Smooth muscle cell of the pulmonary artery (primary cell): ENCODE measurements at places on chromosomes 13 and 19. TPM values are rescaled to one million over a fixed set of nuclear protein-coding genes. Genes with fewer than 3 reads are reported as not detected.

The ZNF382 gene
- total RNA-seq, result 9.6 and 13.1 TPM in 2 replicates

The DACT3 gene
- 6.6 and 6.8 TPM in 2 replicates for total RNA-seq

The ODAD3 gene
- 0.23 and 0.26 TPM in 2 replicates for total RNA-seq

The ZNF814 gene
- total RNA-seq, result 6.6 and 8.0 TPM in 2 replicates
